NCI-H345 (cell line): ENCODE measurements at places on chromosomes 13 and 19.
A peak's percentile ranks its signal among the peaks of the same experiment; 100 is the strongest.

- DNase-seq, result no peak
These were observed 6.1 kb downstream of the WDR83 start for GRCh38 chr19:12672744-12673143.

GRCh38 chr13:50609011-50609410 lies 234.5 kb downstream of the DLEU7 start:
- no peak for DNase-seq

DNA sequence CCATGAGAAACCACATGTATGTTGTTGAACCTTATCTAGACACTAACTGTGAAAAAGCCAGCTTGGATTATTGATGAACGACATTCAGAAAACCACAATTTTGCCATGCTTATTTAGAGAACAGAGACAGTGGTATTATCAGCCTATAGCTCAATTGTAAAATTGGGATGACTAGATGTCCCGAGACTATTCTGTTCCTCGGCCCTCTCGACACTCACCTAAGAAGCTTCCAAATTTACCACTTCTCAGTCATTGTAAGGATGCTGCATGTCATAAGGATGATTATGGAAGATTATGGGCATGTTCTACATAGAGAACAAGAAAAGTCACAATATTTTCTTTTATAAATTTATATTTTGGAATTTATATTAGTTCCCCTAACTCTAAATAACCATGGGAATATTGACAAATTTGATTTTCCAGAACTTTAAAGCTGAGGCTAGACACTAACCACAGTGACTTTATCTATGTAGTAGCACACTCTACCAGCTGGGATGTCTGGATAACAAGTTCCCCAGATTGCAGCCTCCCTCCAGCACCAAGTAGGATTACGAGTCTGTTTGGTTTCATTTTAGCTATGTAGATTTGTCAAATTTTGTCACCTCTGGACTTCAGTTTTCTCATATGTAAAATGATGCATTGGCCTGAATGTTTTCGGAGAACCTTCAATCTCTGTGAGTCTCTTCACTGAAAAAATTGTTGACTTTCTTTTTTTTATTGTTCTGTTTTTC lies 513.6 kb downstream of the IRS2 start:
- DNase-seq, result no peak

- DNase-seq, result peak; percentile 35
These were observed 499.8 kb downstream of the LIG4 start for GRCh38 chr13:107715496-107715895.

GRCh38 chr13:51801631-51802099 lies 2.3 kb downstream of the DHRS12 start:
- DNase-seq, result peak; percentile 87

GRCh38 chr19:41638641-41639081 lies 11.8 kb upstream of the CEACAM4 start:
- no peak for DNase-seq

DNA sequence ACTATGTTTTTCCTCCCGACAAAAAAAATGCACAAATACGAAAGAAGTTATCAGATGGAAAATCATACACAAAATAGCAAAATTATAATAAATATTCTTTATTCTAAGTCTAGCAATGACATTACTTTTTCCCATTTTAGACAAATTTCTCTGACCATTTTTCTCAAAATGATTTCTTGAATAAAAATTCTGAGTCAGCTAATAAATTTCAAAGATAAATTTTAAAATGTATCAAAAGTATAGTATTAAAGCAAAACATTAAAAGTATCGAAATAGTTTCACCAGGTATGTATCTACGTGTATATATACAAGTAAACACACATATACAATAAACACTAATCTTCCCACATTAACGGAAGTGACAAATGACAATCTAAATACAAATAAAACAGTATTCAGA lies 8.9 kb downstream of the ZC3H13 start:
- DNase-seq, result no peak

DNA sequence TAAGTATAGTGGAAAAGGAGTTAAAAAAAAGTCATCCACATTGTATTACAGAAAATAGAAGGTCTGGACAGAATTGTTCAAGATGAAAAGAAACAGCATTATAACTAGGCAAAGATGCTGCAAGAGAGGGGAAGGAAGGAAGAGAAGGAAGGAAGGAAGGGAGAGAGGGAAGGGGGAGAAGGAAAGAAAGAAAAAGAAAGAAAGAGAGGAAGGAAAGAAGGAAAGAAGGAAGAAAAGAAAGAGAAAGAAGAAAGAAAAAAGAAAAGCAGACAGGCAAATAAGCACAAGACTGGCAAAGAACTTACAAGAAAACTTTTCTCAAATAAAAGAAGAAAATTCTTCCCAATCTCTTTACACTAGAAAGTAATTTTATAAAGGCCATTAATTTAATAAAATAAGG lies 15.1 kb upstream of the FLT1 start:
- no peak for DNase-seq

- no peak for DNase-seq
These were observed 31.4 kb downstream of the FLT1 start for GRCh38 chr13:28463481-28463880.

DNA sequence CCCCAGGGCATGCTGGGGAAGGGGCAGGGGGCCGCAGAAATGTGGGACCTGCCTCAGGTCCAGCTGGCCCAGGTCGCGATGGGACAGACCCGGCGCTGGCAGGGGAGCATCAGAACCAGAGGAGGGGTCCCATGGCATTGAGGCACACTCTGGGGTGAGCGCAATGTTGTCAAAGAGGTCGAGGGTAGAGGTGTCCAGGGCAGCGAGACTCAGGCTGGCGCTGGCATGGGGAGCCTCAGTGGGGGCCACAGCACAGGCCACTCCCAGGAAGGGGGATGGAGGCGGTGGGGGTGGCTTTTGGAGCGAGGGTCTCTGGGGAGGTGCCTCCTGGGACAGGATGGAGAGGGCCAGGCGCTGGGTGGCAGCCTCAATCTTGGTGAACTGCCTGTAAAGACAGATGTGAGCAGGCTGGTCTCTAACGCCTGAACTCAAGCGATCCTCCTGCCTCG lies 944 bp downstream of the C19orf85 start:
- no peak for DNase-seq

DNA sequence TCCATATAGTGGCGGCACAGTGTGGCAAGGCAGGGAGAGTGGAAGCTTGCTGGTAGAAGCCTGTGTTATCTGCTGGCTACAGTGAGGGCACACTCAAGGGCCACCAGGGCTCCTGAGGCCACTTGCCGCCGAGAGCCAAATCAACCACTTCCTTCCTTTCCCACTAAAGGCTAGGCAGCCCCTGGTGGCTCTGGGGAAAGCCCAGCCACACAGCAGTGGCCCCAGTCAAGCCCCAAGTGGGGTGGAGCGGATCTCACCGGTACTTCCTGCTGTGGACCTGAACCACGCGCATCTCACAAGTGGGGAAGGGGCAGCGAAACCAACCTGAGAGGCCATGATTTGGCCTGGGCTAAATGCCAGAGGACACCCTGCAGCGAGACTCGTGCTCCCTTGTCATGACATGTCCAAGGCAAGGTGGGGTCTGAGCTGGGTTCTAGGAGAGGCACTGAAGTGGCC lies 21.9 kb upstream of the SLC35E1 start:
- DNase-seq, result no peak

DNA sequence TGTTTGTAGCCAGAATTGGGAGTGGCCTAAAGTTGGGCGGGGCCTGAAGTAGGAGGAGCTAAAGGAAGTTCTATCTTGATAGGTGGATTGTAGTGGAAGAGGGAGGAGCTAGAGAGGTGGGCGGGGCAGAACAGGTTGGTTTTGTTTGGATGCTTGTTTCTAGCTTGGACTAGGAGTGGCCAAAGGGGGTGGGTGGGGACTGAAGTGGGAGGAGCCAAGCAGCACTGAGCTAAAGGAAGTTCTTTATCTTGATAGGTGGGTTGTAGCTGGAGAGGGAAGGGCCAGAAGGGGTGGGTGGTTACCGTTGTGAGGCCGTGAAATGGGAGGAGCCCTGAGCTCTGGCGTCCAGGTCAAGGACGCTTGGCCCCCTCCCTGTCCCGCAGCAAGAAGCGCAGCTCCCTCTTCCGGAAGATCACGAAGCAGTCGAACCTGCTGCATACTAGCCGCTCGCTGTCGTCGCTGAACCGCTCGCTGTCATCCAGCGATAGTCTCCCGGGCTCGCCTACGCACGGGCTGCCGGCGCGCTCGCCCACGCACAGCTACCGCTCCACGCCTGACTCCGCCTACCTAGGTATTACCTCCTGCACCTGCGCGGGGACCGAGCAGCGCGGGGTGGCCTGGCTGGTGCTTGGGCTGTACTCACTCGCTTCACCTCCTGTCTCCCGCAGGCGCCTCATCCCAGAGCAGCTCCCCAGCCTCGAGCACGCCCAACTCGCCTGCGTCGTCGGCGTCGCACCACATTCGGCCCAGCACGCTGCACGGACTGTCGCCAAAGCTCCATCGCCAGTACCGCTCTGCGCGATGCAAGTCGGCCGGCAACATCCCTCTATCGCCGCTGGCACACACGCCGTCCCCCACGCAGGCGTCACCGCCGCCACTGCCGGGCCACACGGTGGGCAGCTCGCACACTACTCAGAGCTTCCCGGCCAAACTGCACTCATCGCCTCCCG lies 8.0 kb downstream of the DNASE2 start:
- no peak for DNase-seq

DNA sequence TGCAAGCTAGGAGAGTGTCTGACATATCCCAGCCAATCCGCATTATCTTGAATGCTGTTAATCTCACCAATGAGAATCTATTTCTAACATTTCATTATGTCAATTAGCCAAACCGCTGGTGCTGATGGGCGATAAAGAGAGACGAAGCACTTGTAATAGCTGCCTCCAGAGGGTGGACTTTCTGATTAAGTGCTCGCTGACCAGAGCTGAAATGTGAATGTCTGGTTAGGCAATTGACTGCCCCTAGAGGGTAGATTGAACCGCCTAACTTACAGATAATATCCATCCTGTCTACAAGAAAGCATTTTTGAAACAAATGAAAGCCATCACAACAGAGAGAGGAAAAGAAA lies 552 bp upstream of the GRWD1 start:
- peak; percentile 66 for DNase-seq

DNA sequence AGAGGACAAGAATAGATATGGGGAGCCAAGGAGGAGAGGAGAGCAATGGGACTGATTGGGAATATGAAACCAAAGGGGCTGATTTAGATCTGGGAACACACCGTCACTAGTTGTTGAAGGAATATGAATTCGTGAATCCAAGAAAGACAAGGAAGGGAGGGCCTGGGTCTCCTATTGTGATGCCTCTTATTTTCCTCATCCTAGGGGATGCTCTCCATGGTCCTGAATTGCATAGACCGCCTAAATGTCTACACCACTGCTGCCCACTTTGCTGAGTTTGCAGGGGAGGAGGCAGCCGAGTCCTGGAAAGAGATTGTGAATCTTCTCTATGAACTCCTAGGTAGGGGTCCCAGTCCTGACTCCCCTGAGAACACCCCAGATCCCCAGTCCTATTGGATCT lies 21.5 kb downstream of the RYR1 start:
- no peak for DNase-seq

- DNase-seq, result no peak
These were observed 17.5 kb upstream of the ZNF492 start for GRCh38 chr19:22616659-22617058.

DNA sequence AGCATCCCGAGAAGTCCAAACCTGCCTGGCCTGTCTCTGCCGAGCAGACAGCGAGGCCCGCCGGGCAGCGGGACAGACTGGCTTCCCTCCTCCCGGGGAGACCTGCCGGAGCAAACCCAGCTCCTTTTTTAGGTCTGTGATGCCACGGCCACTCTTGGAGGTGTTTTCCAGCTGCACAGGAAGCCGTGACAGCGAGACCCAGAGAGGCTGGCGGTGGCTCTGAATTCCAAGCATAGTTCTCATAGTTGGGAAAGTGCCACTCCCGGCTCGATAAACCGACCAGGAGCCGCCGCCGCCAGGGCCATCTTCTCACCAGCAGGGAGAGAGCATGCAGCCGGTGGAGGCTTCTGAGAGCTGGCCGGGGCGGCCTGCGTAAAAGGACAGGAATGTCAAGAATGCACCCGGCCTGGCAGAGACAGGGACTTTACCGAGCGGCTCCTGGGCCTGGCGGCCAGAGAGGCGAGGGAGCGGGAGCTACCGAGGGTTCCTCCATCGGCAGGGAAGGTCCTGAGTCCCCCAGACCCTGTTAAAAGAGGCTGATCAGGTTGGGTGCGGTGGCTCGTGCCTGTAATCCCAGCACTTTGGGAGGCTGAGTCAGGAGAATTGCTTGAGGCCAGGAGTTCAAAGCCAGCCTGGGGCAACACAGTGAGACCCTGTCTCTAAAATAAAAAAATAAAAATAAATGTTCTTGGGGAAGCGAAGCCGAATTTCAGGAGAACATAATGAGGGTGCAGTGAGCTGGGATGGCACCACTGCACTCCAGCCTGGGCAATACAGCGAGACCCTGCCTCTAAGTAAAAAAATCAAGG lies 64.9 kb downstream of the GADD45B start:
- DNase-seq, result no peak

DNA sequence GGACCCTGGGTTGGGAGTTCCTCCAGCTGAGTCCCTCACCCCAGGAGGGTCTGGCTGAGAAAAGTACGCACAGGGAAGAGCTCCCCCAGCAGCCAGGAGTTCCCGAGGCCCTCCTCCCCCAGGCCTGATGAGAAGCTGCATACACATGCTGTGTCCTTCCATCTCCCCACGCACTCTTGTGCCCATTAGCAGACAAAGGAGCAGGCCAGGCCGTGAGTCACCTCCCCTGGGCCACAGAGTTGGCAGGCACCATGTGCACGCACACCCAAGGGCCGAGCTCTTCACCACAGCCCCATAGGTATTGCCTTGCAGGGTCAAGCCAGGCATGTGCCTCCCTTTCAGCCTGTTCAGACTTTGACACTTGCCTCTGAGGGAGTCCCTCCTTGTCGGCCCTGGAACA lies 17.5 kb downstream of the MAU2 start:
- DNase-seq, result no peak

GRCh38 chr13:36820222-36820621 lies 1.2 kb downstream of the RFXAP start:
- no peak for DNase-seq

DNA sequence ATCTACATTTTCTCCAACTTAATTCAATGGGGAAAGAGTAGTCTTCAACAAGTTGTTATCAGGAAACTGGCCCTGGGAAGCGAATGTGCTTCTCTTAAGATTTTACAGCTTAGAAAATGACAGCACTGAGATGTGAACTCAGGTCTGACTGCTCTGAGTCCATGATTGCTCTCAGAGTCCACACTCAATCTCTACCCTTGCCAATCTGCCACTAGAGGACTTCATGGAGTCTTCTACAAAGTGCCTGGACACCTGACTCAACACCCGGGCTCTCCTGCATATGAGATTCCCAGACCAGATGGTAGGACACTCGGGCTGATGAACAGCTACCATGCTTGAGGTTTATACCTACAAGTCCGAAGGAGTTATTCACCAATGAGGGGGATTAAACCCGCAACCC lies 74.8 kb downstream of the ABCC4 start:
- DNase-seq, result no peak

GRCh38 chr19:38290631-38291147 lies 13.4 kb upstream of the C19orf33 start:
- no peak for DNase-seq

DNA sequence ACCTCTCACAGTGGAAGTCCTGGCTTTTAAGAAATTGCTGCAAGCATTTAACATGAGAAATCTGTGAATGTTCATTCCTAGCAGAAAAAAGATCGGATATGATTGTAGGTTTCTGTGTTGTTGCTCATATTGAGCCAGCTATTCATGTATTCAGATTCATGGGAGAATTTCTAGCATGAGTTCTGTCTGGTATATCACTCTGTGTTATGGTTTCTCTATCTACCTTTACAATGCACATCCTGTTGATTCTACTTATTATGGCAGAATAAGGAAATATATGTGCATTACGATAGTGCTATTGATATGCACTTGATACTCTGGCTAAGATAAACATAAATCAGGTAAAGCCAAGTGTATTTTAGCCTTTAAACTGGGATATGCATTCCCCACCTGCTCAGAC lies 138.2 kb downstream of the KCNRG start:
- no peak for DNase-seq

- no peak for DNase-seq
These were observed 11.7 kb downstream of the PRR36 start for GRCh38 chr19:7862413-7862951.
